Activated CD8-positive, alpha-beta T cell treated with anti-CD3 and anti-CD28 coated beads for 36 hours (primary cell): ENCODE measurements at places on chromosomes 7 and 10. TPM values are rescaled to one million over a fixed set of nuclear protein-coding genes. Genes with fewer than 3 reads are reported as not detected.

BICC1 gene
- not detected for total RNA-seq

CPA1 gene
- not detected for total RNA-seq

ACTL6B gene
- not detected for total RNA-seq

AKR1B15 gene
- total RNA-seq = not detected

PIP gene
- not detected for total RNA-seq

PHTF2 gene
- 25.2 TPM for total RNA-seq

DNA sequence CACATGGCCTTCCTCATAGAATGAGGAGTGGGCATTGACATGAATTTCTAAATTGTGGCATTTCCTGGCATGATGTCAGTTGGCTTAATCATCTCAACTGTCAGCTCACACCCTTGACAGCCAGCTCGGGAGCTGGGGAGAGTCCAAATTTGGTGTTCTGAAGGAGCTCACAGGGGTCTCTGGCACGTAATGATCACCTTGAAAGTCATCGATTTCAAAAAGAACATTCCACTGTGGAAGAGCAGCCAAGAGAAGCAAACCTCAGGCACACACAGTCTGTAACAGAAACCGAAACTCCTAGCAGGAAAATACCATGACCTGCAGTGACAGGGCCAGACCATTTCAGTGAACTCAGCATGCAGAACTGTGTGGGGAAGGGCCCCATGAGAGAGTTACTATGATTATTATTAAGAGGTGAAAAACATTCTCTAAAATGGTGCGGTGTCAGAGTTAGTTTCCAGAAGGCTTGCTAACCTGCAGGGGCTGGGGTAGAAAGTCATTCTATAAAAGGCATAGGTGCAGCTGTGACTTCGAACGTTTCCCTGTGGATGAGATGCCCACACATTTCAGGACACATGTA lies 26.4 kb upstream of the KLF6 start:
- peak overlapping the region; percentile 59 for H3K4me3 ChIP-seq
- no peak overlapping the region for H3K27ac ChIP-seq
- peak; percentile 78 for DNase-seq
- peaks cover 68% of the 10 kb centered on the region for H3K4me1 ChIP-seq
- no peaks in the 10 kb centered on the region for H3K36me3 ChIP-seq
- no peaks in the 10 kb centered on the region for H3K27me3 ChIP-seq

- no peak overlapping the region for H3K27ac ChIP-seq
- no peak overlapping the region for H3K4me3 ChIP-seq
- peaks cover 8% of the 10 kb centered on the region for H3K4me1 ChIP-seq
- H3K27me3 ChIP-seq = peaks cover 9% of the 10 kb centered on the region
These were observed 127.1 kb upstream of the CHST15 start for GRCh38 chr10:124220547-124220946.

DNA sequence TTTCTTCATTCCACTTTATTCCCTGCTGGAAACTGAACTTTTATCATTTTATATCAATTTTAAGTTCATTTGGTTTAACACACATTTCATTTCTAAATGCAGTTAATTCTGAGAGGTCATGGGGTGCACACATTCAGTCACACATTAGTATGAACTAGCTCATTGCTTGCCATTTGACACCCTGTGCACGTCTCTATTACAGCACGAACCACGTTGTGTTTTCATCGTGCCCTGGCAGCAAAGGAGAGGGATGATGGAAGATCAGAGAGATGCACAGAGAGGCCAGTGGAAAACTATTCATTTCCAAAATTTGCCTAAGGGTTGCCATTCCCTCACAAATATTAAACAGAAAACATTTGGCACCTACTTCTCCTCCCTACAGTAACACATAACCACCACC lies 45.4 kb downstream of the CTNNA3 start:
- H3K4me1 ChIP-seq = no peaks in the 10 kb centered on the region
- no peaks in the 10 kb centered on the region for H3K36me3 ChIP-seq
- H3K4me3 ChIP-seq = no peak overlapping the region
- no peak for DNase-seq
- no peaks in the 10 kb centered on the region for H3K27me3 ChIP-seq

- H3K27ac ChIP-seq = no peak overlapping the region
- peak; percentile 80 for DNase-seq
- H3K36me3 ChIP-seq = no peaks in the 10 kb centered on the region
These were observed 56.7 kb downstream of the JCAD start for GRCh38 chr10:30002426-30003266.

DNA sequence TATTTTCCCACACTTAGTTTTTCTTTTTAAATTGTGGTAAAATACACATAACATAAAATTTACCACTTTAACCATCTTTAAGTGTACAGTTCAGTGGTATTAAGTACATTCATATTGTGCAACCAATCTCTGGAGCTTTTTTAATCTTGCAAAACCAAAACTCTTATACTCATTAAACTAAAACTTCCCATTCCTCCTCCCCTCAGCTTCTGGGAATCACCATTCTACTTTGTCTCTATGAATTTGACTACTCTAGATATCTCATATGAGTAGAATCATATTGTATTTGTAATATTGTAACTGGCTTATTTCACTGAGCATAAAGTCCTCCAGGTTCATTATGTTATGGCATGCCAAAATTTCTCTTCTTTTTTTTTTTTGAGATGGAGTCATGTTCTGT lies 86.4 kb upstream of the JAZF1 start:
- H3K36me3 ChIP-seq = no peaks in the 10 kb centered on the region
- no peak for DNase-seq
- peaks cover 8% of the 10 kb centered on the region for H3K4me1 ChIP-seq
- H3K27me3 ChIP-seq = peaks cover 35% of the 10 kb centered on the region
- no peak overlapping the region for H3K4me3 ChIP-seq

- DNase-seq = no peak
- H3K36me3 ChIP-seq = no peaks in the 10 kb centered on the region
- H3K4me3 ChIP-seq = no peak overlapping the region
- peaks cover 3% of the 10 kb centered on the region for H3K4me1 ChIP-seq
- peaks cover 71% of the 10 kb centered on the region for H3K27me3 ChIP-seq
- no peak overlapping the region for H3K27ac ChIP-seq
These were observed 3.1 kb downstream of the INA start for GRCh38 chr10:103280031-103280430.

- peak overlapping the region; percentile 55 for H3K27ac ChIP-seq
- H3K36me3 ChIP-seq = no peaks in the 10 kb centered on the region
- H3K4me1 ChIP-seq = peaks cover 28% of the 10 kb centered on the region
- H3K4me3 ChIP-seq = no peak overlapping the region
- H3K27me3 ChIP-seq = no peaks in the 10 kb centered on the region
- DNase-seq = no peak
These were observed 15.5 kb upstream of the SP4 start for GRCh38 chr7:21412410-21412851.

DNA sequence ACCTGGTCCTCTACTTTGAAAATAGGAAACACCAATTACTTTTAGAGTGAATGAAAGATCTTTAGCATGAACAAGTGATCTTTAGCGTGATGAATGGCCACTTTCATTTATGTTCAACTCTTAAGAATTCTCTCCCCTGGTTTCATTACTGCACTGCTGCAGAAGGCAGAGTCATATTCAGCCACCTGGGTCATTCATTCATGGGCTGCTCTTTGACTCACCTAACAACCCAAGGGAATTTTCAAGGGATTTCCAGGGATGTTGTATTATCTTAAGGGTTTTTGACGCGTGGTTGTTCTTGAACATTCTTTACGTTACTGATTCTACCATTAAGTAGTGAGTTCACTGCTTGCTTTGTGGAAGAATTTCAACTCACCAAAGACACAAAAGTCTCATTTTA lies 87.3 kb upstream of the STK17A start:
- H3K36me3 ChIP-seq = no peaks in the 10 kb centered on the region
- DNase-seq = no peak
- no peak overlapping the region for H3K4me3 ChIP-seq
- H3K27me3 ChIP-seq = peaks cover 8% of the 10 kb centered on the region
- H3K4me1 ChIP-seq = no peaks in the 10 kb centered on the region

DNA sequence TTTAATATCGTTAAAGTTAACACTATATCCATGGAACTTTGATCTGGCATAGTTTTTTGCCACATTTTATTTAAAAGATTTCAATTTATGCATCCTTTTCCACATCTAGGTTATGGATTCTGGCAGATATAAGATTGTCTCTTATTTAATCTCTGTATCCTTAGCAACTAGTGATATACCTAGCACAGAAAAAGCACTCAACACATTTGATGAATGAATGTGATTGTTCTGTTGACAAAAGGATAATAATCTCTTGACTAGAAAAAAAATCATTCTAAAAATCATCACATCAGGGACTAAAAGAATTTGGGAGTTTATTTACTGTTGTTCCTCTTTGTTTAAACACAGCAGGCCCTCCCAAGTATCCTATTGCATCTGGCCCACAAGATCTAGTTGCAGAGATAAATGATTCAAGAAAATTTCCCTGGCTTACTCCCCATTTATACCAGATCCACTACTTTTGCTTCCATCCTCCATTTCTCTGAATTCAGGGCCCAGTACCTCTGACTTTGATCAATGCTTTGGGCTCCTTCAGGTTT lies 84.0 kb upstream of the C1GALT1 start:
- no peak overlapping the region for H3K27ac ChIP-seq
- no peaks in the 10 kb centered on the region for H3K27me3 ChIP-seq
- no peak overlapping the region for H3K4me3 ChIP-seq

DNA sequence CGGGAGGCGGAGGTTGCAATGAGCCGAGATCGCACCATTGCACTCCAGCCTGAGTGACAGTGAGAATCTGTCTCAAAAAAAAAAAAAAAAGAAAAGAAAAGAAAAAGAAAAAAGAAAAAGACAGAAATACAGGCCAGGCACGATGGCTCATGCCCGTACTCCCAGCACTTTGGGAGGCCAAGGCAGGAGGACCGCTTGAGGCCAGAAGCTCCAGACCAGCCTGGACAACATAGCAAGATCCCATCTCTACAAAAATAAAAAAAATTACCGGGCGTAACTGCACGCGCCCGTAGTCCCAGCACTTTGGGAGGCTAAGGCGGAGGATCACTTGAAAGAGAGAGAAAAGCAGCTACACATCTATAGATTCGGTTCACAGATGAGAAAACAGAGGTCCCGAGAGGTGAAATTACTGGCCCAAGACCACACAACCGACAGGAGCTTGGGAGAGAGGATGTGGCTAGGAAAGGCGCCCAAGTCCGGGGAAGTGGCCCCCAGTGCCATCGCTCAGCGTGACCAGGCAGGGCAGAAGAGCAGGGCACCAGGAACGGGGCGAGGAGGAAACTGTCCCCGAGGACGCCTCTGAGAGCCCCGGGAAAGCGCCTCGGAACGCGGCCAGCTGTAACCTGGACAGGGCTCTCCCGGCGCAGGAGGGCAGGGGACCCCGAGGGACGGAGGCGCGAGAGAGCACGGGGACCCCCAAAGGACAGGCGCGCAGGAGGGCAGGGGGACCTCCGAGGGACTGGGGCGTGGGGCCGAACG lies 612 bp downstream of the SNX8 start:
- peaks cover 2% of the 10 kb centered on the region for H3K36me3 ChIP-seq
- peak; percentile 13 for DNase-seq
- H3K4me1 ChIP-seq = peaks cover 14% of the 10 kb centered on the region
- no peaks in the 10 kb centered on the region for H3K27me3 ChIP-seq
- H3K4me3 ChIP-seq = no peak overlapping the region

GRCh38 chr7:17706734-17707133 lies 233.6 kb downstream of the SNX13 start:
- H3K4me1 ChIP-seq = no peaks in the 10 kb centered on the region
- no peaks in the 10 kb centered on the region for H3K36me3 ChIP-seq
- H3K4me3 ChIP-seq = no peak overlapping the region
- H3K27me3 ChIP-seq = no peaks in the 10 kb centered on the region
- H3K27ac ChIP-seq = no peak overlapping the region

- DNase-seq = no peak
- no peaks in the 10 kb centered on the region for H3K4me1 ChIP-seq
- H3K36me3 ChIP-seq = no peaks in the 10 kb centered on the region
- no peak overlapping the region for H3K4me3 ChIP-seq
- H3K27ac ChIP-seq = no peak overlapping the region
- peaks cover 23% of the 10 kb centered on the region for H3K27me3 ChIP-seq
These were observed 160.3 kb downstream of the PAXIP1 start for GRCh38 chr7:154842591-154842990.

GRCh38 chr10:116783011-116783655 lies 40.8 kb upstream of the HSPA12A start:
- no peak overlapping the region for H3K4me3 ChIP-seq
- H3K4me1 ChIP-seq = peaks cover 10% of the 10 kb centered on the region
- peaks cover 2% of the 10 kb centered on the region for H3K27me3 ChIP-seq
- no peaks in the 10 kb centered on the region for H3K36me3 ChIP-seq

GRCh38 chr7:147852833-147853232 lies 737.7 kb upstream of the C7orf33 start:
- H3K4me1 ChIP-seq = no peaks in the 10 kb centered on the region
- no peak for DNase-seq
- H3K27me3 ChIP-seq = no peaks in the 10 kb centered on the region

GRCh38 chr10:58807629-58808022 lies 295.0 kb downstream of the BICC1 start:
- no peaks in the 10 kb centered on the region for H3K4me1 ChIP-seq
- no peaks in the 10 kb centered on the region for H3K27me3 ChIP-seq
- H3K4me3 ChIP-seq = no peak overlapping the region
- DNase-seq = no peak

DNA sequence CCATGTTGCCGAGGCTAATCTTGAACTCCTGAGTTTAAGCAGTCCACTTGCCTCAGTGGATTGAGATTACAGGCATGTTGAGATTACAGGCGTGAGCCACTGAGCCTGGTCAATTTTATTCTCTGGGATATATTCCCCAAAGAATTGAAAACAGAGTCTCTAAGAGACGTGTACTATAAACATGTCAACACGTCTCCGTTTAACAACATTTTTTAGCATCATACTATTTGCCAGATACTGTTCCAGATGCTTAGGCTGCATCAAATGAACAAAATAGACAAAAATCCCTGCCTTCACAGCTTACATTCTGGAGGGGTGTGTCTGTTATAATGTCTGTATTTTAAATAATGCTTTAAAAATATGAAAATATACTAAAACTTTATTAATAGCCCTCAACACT lies 54.1 kb upstream of the PRKG1 start:
- no peak overlapping the region for H3K4me3 ChIP-seq
- no peak for DNase-seq
- no peaks in the 10 kb centered on the region for H3K36me3 ChIP-seq
- peaks cover 3% of the 10 kb centered on the region for H3K27me3 ChIP-seq

DNA sequence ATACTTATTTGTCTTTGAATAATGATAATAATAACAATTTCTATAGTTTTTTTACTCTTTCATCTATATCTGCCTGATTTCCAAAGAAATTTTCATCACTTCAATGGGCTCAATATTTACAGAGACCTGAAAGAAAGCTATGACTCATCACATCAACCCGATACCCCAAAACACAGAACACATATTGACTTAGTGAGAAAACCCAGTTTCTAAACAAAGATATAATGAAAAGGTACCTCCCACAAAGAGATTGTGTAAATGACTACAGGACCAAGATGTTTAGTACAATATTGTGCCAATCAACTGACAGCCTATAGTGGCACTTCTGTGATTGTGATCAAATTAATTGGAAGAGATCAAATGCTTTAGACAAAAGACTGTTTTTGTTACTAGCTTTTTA lies 133.9 kb downstream of the PCDH15 start:
- DNase-seq = no peak
- no peak overlapping the region for H3K4me3 ChIP-seq
- no peaks in the 10 kb centered on the region for H3K27me3 ChIP-seq
- no peaks in the 10 kb centered on the region for H3K4me1 ChIP-seq
- H3K36me3 ChIP-seq = no peaks in the 10 kb centered on the region

GRCh38 chr10:113103131-113103840 lies 153.2 kb downstream of the TCF7L2 start:
- H3K36me3 ChIP-seq = no peaks in the 10 kb centered on the region
- H3K4me1 ChIP-seq = no peaks in the 10 kb centered on the region
- H3K4me3 ChIP-seq = no peak overlapping the region
- DNase-seq = no peak
